ENCODE measurements at places on chromosomes 6 and 20.

DNA sequence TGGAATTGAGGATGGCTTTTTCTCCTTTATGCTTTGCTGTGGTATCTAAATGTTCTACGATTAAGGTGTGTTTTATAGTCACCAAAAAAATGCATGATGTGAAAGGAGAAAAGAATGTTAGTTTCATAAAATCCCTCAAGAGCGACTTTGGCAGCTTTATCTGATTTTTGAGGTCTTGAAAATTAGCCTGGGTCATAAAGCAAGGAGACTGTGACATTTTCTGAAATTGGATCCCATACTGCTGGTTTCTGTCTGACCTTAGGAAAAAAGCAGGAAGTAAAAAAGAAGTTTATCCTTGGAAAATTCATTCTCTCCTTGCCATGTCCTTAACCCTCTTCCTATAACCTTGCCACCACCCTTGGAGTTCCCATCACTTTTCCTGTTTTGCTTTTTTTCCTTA, 525.3 kb downstream of the CD83 start:
- DNase-seq = no peak

GRCh38 chr6:8066108-8066507, 1.9 kb upstream of the BLOC1S5 start:
- no peak for DNase-seq

- no peak for DNase-seq
These were observed 97.5 kb upstream of the MYLIP start for GRCh38 chr6:16031278-16031981.

DNA sequence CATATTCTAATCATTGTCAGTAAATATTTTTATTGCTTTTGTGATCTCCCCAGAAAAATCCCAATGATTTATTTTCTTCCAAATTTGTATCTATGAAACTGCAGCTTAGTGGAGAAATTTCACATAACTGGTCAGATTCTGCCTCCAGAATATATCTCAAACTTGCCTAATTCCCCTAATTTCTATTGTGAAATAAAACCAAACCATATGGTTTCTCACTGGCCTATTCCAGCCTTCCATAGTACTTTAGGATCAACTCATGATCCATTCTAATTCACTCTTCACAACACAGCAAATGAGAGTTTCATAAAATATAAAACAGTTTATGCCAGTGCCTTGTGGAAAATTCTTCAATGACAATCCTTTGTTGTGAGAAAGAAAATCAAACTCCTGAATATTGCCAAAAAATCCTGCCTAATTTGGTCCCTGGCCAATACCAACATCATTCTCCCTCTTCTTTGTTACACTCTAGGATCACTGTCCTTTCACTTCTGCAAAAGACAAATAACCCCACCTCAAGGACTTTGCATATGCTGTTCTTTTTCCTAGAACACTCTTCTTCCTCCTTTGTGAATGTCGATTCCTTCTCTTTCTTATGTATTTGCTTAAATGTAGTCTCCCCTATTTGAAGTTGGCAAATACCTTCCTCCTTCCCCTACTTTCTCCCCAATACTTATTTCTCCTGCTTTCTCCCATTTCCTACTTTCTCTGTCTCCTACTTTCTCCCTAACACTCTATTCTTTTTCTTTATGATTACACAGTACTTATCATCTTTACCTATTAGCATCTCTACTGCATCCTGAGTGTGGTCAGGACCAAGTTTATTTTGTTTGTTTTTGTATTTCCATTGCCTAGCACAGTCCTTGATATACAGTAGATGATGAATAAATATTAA, 587.5 kb downstream of the RFPL4B start:
- no peak for DNase-seq

DNA sequence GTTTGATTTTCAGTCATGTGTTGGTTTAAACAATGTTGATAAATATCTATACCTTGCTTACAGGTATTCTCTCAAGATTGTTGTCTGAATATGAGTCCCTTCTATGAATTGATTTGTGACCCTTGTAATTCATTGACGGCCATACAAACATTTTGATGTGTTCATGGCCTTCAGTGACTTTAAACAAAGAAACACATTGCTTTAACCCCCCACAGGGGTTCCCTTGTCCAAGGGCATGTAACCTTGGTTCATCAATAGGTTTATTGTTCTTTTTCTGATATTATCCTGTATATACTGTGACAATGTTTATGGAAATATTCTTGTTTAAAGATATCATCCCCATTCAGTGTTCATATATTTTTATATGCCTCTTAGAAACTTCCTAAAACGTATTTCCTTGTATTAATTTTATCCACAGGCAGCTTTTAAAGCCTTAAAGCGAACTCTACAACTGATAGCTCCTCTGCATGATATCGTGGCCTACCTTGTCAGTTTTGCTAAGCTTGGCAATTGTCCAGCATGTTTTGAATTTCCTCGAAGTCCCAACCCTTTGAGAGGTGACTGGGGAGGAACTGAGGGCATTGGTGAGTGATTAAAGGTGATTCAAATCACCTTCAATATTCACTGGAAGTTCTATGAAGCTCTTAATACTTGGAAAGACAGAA, 87.0 kb downstream of the CD164 start:
- no peak for DNase-seq

- no peak for DNase-seq
These were observed 44.7 kb upstream of the SIRPG start for GRCh38 chr20:1702328-1702727.

- no peak for DNase-seq
These were observed 164.2 kb downstream of the OGFRL1 start for GRCh38 chr6:71452697-71453370.

DNA sequence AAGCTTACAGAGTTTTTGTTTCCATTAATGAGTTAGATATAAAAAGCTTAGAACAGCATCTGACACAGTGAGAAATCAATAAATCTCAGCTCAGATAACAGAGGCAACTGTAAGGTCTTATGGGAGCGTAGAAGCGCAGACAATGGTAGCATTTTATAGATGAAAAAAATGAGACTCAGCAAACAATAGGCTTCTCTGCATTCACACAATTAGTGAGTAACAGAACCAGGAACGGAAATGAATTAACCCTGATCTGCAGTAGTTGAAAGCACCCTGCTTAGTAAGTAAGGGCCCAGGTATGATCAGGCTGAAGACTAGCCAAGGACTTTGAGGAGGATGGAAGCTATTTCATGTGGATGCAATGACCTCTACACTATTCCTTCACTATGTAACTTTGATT, 147.2 kb upstream of the EYA4 start:
- DNase-seq = no peak

All from activated naive CD4-positive, alpha-beta T cell treated with Interleukin-2 at 50 U/mL for 16 hours (primary cell).